ENCODE measurements at places on chromosomes 3 and 15.

DNA sequence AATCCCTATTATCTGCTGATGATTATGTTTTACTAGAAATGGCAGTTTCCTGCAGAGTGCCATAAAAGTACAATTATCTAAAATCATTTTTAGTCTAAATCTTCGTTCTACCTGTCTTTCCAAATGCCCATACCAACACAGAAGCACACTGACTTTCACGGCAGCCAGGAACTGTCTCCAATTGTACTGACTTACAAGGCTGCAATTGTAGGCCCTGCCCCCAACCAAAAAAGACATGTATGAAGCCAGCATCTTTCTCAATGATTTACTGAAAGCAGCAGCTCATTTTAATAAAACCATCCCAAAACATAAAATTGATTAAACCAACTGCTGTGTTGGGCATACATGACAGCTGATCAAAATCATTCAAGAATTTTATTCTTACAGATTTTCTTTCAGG lies 119.0 kb downstream of the TBC1D5 start:
- DNase-seq: no peak

GRCh38 chr3:16286751-16287543 lies 21.9 kb downstream of the OXNAD1 start:
- no peak for DNase-seq

GRCh38 chr15:25766417-25766816 lies 96.7 kb downstream of the ATP10A start:
- no peak for DNase-seq

GRCh38 chr15:39411102-39411989 lies 169.5 kb upstream of the THBS1 start:
- DNase-seq: no peak
